ENCODE measurements at places on chromosomes 2 and 18.

GRCh38 chr2:118119761-118120400 is 31.6 kb downstream of the INSIG2 start:
- H3K4me3 ChIP-seq: no peak overlapping the region
- H3K36me3 ChIP-seq: no peaks in the 10 kb centered on the region
- H3K27me3 ChIP-seq: no peaks in the 10 kb centered on the region
- H3K27ac ChIP-seq: no peak overlapping the region
- no peak for DNase-seq

GRCh38 chr2:28702878-28703277 is 48.8 kb upstream of the PPP1CB start:
- H3K27me3 ChIP-seq: no peaks in the 10 kb centered on the region
- no peak overlapping the region for H3K4me3 ChIP-seq
- peak overlapping the region; percentile 65 for H3K27ac ChIP-seq
- peaks cover 20% of the 10 kb centered on the region for H3K4me1 ChIP-seq
- no peak for DNase-seq

DNA sequence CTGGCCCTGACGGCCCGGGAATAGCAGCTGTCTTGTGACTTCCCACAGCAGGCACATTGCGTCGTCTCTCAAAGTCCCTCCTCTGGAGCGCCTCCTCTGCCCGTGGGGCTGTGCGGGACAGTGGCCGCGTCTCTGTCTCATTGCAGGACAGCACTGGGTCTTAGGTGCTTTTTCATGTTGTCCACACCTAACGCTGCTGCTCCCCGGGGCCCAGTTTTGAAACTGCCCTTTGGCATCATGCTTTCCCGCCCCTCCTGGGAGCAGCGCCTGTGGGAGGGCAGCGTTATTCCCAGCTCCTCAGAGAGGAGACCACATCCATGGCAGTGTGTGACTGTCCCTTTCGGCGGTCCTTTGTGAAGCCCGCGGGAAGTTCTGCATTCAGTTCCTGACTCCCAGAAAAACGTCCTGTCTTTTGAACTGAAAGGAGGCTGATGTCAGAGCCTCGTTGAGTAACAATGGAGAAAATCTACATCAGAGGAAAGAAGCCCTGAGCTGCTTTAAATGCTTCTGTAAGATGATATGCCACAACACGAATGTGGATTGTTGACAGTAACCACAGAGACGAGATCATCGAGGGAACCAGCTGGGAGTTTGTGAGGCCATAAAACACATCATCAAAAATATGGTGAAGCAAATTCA is 226.0 kb downstream of the FAM210A start:
- H3K36me3 ChIP-seq: no peaks in the 10 kb centered on the region
- DNase-seq: no peak
- no peaks in the 10 kb centered on the region for H3K27me3 ChIP-seq
- no peaks in the 10 kb centered on the region for H3K4me1 ChIP-seq
- H3K4me3 ChIP-seq: no peak overlapping the region
- H3K27ac ChIP-seq: peak overlapping the region; percentile 24

DNA sequence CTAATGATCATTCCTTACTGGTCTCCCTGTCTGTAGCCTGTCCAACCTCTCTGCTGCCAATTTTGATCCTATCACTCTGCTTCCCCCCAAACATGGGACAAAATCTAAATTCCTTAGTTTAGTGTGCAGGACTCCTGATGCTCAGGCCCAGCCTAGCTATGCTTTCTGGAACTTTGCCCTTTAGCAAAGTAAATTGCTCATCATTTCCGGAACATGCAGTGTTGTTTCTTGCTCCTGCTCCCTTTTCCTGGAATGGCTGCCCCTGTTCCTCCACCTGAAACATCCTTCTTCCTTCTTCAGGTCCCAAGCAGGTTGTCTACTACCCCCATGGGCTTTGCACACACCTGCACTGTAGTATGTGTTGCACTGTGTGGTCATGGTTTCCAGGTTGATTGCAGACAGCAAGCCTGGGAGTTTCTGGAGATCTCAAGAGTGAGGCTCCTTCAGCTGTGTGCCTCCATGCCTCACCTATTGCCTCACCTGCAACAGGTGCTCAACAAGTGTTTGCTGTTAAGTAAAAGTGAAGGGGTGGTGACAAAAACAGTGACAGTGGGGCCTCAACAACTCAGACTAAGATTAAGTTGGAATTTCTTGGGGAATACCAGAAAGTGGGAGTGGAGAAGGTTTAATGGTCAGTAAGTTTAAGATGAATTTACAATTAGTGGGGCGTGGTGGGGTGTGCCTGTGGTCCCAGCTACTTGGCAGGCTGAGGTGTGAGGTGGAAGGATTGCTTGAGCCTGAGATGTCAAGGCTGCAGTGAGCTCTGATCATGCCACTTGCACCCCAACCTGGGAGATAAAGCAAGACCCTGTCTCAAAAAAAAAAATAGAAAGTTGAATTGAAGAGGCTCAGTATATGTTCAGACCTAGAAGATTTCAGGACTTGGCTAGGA is 120.0 kb downstream of the DNAH6 start:
- H3K4me3 ChIP-seq: no peak overlapping the region
- no peak for DNase-seq
- no peak overlapping the region for H3K27ac ChIP-seq
- no peaks in the 10 kb centered on the region for H3K27me3 ChIP-seq
- H3K36me3 ChIP-seq: no peaks in the 10 kb centered on the region

- no peaks in the 10 kb centered on the region for H3K27me3 ChIP-seq
- H3K27ac ChIP-seq: no peak within 1 kb of the TSS
- no peak for DNase-seq
- no peaks in the 10 kb centered on the region for H3K36me3 ChIP-seq
- no peak within 1 kb of the TSS for H3K4me3 ChIP-seq
These were observed at the start of gene CFAP65 for GRCh38 chr2:219041252-219041651. Gene CFAP65, minus strand, starts transcription at chr2:219041516. Its CDS starts 2,468 bp downstream, at chr2:219039048.

DNA sequence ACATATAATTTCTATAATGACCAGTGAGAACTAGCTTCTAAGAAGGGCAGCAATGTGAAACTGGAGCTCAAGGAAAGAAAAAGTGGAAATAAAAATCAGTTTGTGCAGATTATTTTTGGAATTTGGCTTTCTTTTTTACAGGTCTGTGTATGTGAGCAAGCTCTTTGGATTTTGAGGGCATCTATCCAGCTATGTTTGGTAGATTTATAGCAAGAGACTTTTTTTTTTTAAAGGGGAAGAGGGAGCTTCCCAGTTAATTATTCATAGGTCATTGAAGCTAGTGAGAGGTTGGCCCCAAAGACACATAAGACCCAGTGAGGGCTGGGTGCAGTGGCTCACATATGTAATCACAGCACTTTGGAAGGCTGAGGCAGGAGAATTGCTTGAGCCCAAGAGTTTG is 24.0 kb upstream of the COLEC12 start:
- no peaks in the 10 kb centered on the region for H3K4me1 ChIP-seq
- no peaks in the 10 kb centered on the region for H3K27me3 ChIP-seq
- H3K4me3 ChIP-seq: no peak overlapping the region
- H3K36me3 ChIP-seq: no peaks in the 10 kb centered on the region
- no peak overlapping the region for H3K27ac ChIP-seq

DNA sequence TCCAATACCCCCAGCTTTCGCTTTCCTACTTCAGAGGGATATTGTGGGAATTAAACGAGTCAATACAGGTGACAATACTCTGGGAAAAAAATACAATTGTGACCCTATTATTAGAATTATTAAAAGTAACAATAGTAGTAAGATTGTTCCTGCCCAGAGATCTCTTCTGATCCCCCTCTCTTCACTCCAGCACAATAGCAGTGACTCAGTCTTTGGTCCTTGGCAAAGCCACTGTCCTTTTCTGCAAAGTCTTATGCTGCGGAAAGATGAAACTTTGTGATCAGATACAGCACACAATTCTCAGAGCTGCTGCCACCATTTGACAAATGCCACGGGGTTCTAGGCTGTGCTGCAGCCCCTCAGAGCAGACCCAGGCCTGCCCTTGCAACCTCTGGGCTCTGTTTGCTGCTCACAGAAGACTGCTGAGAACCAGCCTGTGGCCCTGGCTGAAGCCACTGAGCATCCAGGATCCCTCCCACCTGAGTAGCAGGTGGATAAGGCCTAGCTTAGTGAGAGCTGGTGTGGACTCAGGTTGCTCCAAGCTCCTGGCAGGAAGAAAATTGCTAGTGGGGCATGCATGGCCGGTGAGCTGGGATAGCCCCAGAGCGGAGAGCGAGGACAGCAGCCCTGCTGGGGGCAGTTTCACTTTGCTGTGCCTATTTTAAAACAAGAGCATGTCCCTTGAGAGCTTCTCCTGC is 60.1 kb upstream of the ROCK2 start:
- H3K36me3 ChIP-seq: no peaks in the 10 kb centered on the region
- no peaks in the 10 kb centered on the region for H3K27me3 ChIP-seq
- H3K27ac ChIP-seq: peak overlapping the region; percentile 3
- H3K4me1 ChIP-seq: peaks cover 5% of the 10 kb centered on the region
- no peak for DNase-seq

DNA sequence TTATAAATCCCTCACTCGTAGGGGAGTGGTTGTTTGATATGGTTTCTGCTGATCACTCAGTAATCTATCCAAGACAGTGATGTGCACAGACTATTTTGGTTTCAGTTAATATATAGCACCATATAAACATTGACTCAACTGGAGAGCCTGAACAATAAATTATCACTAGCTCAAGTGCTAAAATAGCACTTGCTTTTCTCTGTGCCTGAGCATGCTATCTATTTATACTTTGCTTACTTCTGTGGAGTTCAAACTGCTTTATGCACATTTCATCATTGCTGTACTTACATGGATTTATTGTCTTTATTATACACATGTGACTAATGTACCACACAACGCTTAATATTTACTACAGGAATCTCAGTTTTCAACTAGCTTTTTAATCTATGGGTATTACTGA is 133.6 kb downstream of the BCL2 start:
- H3K27me3 ChIP-seq: no peaks in the 10 kb centered on the region
- H3K4me3 ChIP-seq: no peak overlapping the region
- no peak for DNase-seq
- no peaks in the 10 kb centered on the region for H3K36me3 ChIP-seq

DNA sequence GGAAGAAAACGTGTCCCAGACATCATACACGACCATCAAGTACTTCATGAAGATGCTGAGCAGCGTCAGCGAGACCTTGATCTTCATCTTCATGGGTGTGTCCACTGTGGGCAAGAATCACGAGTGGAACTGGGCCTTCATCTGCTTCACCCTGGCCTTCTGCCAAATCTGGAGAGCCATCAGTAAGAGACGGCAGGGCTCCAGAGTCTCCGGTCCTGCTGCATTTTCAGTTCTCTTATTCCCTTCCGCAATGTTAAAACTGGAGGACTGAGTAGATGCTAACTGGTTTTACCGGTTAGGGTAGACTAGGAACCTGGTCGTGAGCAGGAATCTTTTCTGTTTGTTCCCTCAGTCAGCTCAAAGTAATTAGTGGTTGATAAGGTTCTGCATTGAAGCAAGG is 32.3 kb downstream of the SLC9A4 start:
- H3K27me3 ChIP-seq: no peaks in the 10 kb centered on the region
- no peak overlapping the region for H3K4me3 ChIP-seq
- no peak for DNase-seq
- no peak overlapping the region for H3K27ac ChIP-seq
